ENCODE measurements at places on chromosomes 13 and 19.

- no peak for DNase-seq
These were observed 68.3 kb downstream of the ZNF431 start for GRCh38 chr19:21210037-21210621.

DNA sequence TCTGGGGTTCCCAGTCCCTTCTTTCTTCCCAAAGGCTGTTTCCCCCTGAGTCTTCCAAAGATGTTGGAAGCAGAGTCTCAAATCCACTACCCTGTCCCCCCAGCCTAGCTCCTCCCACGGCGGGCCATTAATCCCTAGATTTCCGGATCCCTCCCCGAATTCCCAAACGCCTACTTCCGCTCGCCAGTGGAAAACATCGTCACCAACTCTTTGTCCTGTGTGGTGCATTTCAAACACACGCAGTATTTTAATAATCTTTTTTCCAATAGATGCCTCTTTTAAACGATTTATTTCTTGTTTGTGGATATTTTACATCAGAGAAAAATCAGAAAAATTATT lies 610 bp downstream of the ZNF791 start:
- peak; percentile 77 for DNase-seq

DNA sequence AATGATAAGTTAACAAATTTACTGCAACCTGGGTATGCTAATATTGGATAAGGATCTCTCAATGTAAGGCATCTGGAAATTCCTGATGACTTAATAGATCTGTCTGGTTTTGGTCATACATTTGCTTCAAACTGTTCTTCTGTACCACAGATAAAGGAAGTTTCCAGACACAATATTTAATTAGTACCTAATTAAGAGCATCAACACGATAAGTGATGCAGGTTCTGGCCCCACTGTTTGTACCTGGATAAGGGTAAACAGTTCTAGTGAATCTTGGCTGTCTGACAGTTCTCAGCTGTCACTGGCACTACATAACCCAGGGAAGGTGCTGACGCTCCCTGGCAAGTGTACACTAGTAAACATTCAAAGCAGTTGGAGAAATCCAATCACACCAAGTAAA lies 165.6 kb downstream of the MZT1 start:
- no peak for DNase-seq

GRCh38 chr13:24196593-24197197 lies 36.2 kb downstream of the SPATA13 start:
- DNase-seq, result no peak

GRCh38 chr19:6519289-6519688 lies 11.5 kb upstream of the TNFSF9 start:
- no peak for DNase-seq

DNA sequence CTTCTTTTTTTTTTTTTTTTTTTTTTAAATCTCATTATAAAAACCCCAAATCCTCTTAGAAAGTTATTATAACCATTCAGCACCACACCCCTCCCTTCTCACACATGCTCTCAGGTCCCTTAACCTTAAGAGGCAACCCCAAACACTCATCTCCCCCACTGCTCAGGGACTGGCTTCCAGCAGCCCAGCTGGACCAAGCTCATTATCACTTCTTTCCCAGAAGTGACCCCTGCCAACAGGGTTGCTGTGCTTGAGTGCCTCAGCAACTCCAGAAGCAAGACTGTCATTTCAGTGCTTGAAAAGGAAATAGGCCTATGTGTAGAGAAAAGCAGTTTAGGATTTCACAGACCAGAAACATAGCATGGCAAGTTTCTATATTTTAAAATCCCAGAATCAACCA lies 84.3 kb downstream of the SLAIN1 start:
- DNase-seq, result no peak

GRCh38 chr19:34428549-34429285 lies 536 bp downstream of the UBA2 start:
- DNase-seq, result no peak

GRCh38 chr19:32032561-32032960 lies 312.8 kb upstream of the ZNF507 start:
- DNase-seq, result no peak

- DNase-seq, result no peak
These were observed 1.9 kb downstream of the C19orf81 start for GRCh38 chr19:50651174-50651573.

DNA sequence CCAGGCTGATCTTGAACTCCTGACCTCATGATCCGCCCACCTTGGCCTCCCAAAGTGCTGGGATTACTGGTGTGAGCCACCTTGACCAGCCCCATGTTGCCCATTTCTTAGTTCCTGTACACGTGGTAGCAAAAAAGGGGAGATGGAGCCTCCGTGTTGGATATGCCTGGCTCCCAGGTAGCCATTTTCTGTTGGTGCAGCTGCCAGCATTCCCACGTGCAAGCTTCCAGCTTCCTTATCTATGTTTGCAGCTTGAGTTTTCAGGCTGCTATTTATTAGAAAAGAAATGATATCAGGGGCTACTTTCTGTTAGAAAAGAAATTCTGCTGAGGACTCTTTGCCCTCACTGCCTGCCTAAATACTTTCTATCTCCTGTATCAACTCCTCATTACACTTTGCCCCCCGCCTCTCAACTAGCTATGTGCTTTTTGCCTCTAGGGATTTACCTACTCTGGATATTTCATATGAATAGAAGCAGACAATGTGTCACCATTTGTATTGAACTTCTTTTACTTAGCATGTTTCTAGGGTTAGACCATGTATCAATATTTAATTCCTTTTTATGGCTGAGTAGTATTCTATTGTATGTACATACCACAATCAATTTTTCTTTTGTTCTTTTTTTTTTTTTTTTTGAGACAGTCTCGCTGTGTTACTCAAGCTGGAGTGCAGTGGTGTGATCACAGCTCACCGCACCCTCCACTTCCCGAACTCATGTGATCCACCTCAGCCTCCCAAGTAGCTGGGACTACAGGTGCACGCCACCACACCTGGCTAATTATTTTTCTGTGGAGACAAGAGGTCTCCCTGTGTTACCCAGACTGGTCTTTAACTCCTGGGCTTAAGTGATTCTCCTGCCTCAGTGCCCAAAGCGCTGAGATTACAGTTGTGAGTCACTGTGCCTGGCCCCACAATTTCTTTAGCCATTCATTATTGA lies 3.4 kb upstream of the TMED1 start:
- DNase-seq, result no peak

DNA sequence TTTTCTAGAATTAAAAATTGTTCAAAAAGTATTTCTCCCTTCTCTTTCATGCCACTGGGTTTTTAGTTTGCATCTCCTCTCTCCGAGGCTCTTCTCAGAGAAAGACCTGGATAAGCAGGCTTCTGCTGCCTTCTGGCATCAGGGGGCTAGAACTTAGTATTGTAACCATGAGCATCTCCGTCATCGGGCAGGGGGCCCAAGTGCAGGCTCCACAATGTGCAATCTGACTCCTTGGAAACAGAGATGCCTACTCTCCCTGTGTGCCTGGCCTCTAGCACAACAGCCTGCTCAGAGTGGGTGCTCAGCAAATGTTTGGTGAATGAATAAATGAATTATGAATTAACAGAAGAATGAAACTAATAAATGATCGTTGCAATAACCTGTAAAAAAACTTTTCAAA lies 45.6 kb upstream of the MTIF3 start:
- DNase-seq, result no peak

GRCh38 chr19:31185261-31185660 lies 164.0 kb downstream of the TSHZ3 start:
- DNase-seq, result no peak

- no peak for DNase-seq
These were observed 686 bp downstream of the SETDB2 start for GRCh38 chr13:49444524-49445395.

DNA sequence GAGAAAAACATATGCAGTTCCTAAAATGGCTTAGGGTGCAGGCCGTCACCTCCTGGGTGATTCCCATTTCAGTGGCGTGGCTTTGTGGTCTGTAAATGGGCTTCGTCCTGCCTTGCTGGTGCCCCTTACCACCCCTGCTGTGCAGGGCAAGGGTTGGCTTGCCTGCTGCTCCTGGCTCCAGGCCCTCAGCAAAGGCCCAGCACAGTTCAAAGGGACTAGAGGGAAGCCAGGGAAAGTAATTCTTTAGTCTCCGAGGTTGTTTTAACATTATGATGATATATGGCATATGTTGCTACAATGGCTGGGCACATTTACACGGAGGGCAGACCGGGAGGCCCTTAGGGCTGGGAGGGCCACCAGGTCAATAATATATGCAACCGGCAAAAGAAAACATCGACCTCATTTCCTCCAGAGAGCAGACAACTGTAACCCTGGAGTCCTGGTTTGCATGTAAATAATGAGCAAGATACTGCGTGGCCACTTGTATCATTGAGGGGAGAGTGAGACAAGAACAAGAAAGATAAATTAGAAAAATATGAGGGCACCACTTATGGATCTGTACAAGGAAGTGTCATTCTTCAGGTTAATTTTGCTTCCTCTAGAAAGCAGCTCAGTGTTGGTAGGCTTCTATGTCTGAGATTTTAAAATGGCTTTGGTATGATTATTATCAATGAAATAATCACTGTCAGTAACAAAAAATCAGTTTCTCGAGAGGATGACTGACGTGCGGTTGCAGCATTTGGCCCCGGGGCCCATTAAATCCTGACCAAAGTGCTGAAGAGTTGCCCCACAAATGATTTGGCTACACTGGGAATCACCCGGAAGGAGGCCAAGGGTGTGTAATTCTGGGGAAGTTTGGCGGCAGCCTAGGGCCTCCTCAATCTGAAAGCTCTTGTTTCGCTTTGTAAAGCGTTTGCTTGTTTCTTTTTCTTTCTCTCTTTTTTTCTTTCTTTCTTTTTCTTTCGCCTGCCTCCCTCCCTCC lies 32.8 kb upstream of the URI1 start:
- DNase-seq, result no peak

DNA sequence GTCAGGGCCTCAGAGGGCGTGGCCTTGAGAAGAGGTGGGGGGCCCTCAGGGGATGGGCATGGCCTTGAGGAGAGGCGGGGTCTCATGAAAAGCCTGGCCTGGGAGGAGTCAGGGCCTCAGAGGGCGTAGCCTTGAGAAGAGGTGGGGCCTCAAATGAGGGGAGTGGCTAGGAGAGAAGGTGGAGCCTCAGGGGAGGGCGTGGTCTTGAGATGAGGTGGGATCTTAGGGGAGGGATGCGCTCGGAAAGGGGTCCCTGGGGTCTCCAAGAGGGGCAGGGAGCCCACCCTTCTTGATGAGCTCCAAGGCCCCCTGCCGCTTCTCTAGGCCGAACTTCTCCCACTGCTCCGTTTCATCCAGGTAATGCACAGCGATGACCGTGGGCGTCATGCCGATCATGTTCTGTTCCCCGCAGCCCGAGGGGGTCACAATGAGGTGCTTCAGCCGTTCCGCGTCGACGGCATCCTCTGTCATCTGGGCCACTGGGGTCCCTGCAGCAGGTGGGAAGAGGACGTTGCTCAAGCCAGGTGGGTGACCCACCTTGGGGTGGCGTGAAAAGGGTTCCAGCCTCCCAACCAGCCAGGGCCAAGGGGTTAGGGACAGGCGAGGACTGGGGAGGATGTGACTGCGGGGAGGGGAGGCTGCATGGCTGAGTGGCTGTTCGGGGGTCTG lies 24.3 kb upstream of the TNFSF14 start:
- no peak for DNase-seq

- no peak for DNase-seq
These were observed 77.1 kb downstream of the FNDC3A start for GRCh38 chr13:49052813-49053212.

- no peak for DNase-seq
These were observed 38.0 kb downstream of the FAM124A start for GRCh38 chr13:51260154-51260553.

DNA sequence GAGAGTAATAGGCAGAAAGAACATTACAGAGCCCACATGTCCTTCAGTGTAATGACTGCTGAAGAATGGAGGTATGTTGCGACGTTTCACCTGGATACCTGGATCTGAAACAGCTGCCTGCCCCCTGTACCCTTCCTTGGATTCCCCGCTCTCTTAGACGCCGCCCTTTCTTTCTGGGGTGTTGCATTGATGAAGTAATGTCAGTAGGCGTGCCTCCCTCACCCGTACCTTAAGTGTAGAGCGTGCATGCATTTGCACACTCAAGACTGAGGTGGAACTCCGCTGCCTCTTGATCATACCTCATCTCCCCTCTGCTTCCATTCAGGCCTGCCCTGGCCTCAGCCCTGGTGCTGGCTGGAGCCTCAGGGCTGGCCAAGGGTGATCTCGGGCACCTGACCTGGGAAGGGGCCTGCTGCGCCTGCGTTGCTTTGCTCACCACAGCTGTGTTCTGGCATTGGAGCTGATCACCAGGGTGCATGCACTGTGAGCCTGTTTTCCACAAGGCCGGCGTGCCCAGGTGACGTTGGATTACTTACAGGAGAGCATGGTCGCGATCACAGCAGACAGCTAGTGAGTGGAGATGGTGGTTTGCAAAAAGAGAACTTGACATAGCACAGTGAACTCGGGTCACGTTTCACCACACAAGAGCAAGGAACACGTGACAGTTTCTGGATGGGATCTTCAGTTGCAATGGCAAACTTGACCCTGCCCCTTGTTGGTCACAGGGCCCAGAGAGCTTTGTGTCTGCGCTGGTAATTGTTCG lies 99.0 kb downstream of the ARHGEF7 start:
- no peak for DNase-seq

- DNase-seq, result no peak
These were observed 192.9 kb downstream of the KLF5 start for GRCh38 chr13:73251626-73252265.

DNA sequence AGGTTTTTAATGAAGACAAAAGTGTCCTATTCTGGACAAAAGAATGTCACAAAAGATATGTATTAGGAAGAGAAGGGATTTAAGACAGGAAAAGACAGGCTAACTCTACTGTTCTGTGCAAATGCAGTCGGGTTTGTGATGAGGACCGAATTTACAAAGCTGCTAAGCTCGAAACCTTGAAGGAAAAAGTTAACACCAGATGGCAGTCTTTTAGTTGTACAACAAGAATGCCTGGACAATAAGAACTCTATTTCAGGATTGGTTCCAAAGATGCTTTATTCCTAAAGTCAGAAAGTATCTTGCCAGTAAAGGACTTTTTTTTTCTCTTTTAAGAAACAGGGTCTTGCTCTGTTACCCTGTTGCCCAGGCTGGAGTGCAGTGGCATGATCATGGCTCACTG lies 51.1 kb downstream of the HS6ST3 start:
- no peak for DNase-seq

GRCh38 chr19:53554804-53555203 lies 16.9 kb downstream of the ZNF331 start:
- no peak for DNase-seq

DNA sequence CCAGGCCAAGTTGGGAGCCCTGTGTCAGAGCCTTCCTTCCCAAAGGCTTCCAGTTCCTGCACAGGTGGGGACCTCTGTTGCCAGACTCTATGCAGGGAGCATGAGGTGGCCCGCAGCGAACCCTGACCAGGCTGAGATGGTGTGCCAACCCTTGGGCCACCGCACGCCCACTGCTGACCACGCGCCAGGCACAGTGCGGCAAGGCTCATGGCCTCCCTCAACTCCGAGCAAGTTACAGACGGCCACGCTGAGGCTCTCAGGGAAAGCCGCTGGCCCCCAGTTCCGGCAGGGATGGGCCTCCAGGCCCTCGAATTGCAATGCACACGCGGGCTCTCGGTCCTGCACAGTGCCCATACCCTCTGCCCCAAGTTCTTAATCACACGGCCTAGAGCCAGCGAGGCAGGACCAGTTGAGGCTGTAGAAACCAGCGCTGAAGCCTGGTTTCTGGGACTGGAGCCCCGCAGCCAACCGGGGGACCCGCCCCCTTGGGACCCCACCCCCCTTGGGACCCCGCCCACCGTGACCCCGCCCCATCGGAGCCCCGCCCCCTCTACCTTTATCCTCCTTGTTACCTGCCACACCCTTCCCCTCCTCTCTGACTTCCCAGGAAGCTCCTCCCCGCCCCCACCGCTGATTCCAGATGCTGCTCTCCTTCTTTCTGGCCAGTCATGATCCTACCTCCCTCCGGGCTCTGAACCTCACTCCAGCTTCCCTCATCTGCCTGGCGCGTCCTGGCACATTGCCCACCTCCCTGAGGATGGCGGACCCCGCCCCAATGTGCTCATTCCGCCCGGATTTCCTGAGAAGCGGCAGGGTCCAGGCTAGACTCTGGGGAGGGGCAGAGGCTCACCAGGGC lies 6.0 kb downstream of the PEX11G start:
- DNase-seq, result no peak
